ENCODE measurements at places on chromosomes 6 and 20.
A peak's percentile ranks its signal among the peaks of the same experiment; 100 is the strongest.

GRCh38 chr6:3755637-3756545 lies 4.4 kb upstream of the PXDC1 start:
- DNase-seq: no peak

DNA sequence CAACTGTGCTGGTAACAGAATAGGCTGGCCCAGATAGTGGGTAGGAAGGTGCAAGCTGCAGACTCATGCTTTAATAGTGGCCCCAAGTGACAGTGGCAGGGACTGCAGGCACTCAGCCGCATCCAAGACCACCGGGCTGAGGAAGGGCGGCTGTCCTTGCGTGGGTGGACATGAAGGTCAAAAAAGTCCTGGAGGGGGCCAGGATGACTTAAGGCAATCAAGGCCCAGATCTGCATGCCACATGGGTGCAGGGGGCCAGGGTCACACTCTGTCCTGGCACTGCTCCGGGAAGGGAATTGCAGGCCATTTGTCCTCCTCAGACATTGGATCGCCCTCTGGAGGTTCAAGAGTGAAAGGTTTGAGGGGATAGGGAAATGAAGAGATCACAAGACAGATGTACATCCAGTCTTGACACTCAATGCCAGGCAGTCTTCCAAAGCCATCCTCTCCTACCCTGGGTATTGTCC lies 10.4 kb upstream of the VNN2 start:
- no peak for DNase-seq

- DNase-seq: no peak
Observed at GRCh38 chr6:162467679-162468078, 259.9 kb downstream of the PRKN start.

GRCh38 chr20:61953037-61954021 lies 112.4 kb downstream of the TAF4 start:
- no peak for DNase-seq

DNA sequence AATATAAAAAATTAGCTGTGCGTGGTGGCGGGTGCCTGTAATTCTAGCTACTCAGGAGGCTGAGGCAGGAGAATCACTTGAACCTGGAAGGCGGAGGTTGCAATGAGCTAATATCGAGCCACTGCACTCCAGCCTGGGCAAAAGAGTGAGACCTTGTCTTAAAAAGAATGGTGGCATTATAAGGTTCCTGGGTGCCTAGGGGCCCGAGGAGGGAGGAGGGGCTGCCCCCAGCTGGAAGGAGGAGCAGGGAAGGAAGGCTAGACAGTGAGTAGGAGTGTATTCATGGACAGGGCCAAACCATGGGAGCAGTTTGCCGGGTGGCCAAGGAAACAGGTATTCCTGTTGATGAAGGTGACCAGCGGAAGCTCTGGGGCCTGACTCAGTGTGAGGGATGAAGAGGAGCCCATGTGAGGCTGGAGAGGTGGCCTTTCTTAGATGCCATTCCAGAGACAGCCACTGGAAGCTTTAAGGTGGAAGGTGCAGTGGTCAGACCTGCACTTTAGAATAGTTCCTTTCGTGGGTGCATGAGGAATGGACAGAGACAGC lies 24.2 kb downstream of the MANBAL start:
- no peak for DNase-seq

- no peak for DNase-seq
Observed at GRCh38 chr20:59577037-59577808, 27.1 kb upstream of the PHACTR3 start.

GRCh38 chr6:7207720-7208119 lies 100.0 kb downstream of the RREB1 start:
- DNase-seq: no peak

- DNase-seq: no peak
Observed at GRCh38 chr6:136284909-136285308, 4.7 kb downstream of the BCLAF1 start.

- no peak for DNase-seq
Observed at GRCh38 chr6:136066005-136066404, 184.1 kb downstream of the MTFR2 start.

- no peak for DNase-seq
Observed at GRCh38 chr6:25534942-25535631, 116.9 kb upstream of the SCGN start.

DNA sequence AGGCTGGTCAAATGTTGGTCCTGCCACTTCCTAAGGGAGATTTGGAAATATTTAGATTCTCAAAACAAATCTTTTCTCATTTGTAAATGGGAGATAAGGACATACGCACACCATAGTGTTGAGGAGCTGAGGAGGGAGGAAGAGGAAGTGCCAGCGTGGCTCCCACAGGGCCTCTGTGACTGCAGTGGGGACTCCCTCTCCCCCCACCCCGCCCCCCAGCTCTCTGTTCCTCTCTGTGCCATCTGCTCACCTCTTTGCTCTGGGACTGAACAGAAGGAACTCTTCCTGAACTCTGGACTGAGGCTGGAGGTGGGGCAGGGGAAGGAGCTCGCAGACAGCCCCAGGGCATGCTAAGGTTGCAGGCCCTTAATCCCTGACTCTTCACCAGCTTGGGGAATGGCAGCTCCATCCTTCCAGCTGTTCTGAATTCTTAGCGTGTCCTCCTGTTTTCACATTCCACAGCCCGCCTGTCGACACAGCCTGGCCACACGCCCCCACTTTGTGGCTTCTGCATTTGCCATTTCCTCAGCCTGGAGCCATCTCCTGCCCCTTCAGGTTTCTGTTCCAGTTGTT lies 11.4 kb downstream of the DDX27 start:
- DNase-seq: no peak

DNA sequence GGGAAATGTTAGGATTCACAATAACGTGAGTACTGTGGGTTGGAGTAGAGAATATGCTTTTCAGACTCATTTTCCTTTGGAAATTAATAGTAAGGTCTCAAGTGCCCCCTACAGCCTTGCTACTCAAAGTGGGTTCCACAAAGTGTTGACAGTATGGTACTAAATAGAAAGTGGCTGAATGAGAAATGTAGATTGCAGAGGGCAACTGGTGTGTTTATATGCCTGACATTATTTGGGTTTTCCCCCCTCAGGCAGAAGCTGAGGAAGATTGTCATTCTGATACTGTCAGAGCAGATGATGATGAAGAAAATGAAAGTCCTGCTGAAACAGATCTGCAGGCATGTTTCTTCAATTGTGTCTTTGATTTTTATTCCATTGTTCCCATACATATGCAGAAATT lies 5.6 kb downstream of the FBXO9 start:
- DNase-seq: no peak

- peak; percentile 52 for DNase-seq
Observed at GRCh38 chr20:57389695-57390603, 1.2 kb upstream of the RBM38 start.

- no peak for DNase-seq
Observed at GRCh38 chr6:16872543-16873235, 111.4 kb upstream of the ATXN1 start.

DNA sequence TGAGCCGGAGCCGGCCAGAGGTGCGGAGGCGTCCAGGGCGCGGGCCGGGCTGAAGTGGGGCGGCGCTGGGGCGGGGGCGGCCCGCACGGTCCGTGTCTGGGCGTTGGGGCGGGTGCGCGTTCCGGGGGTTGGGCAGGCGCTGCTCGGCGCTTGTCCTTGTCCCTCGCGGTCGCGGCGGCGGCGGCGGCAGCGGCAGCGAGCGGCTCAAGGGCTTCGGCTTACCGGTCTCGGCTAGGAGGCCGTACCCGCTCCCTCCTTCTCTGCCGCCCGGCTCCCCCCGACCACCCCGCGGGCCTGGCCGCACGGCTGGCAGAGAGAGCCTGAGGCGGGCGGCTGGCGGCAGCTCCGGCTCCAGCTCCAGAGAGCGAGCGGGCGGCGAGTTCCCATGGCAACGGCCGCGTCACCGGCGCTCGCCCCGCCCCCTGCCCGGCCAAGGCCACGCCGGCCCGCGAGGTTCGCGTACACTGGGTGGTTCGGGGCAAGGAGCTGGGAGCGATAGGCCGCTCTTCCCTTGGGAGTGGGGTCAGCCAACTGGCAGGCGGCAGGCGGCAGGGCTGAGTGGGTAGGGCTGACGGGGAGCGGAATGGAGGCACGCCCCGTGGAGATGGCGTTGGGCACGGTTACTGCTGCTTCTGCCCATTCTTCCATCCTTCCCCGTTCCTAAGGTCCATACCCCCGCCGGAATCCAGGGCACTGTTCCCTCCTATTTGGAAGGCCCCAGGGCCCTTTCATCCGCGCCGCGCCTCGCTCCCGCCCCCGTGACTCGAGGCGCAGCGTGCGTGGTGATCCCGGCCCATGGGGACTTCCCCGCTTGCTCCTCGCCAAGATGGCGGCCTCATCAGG lies at the start of gene LRRC73:
TSS of gene LRRC73 (minus strand) at position 363 of the 843 bp plus-strand sequence. CDS start 561 bp downstream, outside the sequence.
- peak; percentile 82 for DNase-seq

GRCh38 chr20:25622049-25622448 lies 1.8 kb downstream of the NANP start:
- DNase-seq: no peak

DNA sequence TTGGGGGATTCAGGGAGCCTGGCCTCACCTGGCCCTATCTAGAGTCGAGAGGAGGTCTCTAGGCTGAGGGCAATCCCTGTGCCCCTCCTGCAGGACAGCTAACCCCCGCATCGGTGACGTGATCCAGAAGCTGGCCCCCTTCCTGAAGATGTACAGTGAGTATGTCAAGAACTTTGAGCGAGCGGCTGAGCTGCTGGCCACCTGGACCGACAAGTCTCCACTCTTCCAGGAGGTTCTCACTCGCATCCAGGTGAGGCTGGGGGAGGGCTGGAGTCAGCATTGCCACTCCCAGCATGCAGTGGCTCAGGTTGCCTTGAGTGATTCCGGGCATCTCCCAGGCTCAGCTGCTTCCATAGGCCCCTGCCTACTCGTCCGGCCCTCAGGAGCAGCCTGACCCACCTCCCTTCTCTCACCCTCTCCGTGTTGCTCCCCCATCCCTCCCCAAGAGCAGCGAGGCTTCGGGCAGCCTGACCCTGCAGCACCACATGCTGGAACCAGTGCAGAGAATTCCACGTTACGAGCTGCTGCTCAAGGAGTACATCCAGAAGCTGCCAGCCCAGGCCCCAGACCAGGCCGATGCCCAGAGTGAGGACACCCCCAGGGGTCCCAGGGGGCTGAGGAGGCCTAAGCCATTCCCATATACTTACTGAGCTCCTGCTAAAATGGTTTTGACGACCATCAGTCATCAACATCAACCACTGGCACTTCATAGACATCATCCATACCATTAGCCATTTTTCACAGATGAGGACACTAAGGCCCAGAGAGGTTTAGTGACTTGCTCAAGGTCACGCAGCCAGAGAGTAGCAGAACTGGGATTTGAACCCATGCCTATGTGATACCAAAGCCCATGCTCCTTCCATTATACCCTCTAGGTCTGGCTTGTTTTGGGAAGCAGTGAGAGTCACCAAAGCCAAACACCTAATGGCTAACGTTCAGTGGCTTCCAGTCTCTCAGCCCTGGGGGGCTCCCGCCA lies 8.3 kb downstream of the FGD2 start:
- DNase-seq: no peak

Data from stimulated activated effector memory CD8-positive, alpha-beta T cell treated with anti-CD3 and anti-CD28 coated beads, Interleukin-12 subunit alpha, Interleukin-12 subunit beta, amount 100 ng/mL, for 72 hours (primary cell).